Stimulated activated CD8-positive, alpha-beta memory T cell treated with anti-CD3 and anti-CD28 coated beads, Interleukin-2, amount 100 ng/mL, for 48 hours (primary cell): ENCODE measurements at places on chromosomes 1 and 21.
A peak's percentile ranks its signal among the peaks of the same experiment; 100 is the strongest.

DNA sequence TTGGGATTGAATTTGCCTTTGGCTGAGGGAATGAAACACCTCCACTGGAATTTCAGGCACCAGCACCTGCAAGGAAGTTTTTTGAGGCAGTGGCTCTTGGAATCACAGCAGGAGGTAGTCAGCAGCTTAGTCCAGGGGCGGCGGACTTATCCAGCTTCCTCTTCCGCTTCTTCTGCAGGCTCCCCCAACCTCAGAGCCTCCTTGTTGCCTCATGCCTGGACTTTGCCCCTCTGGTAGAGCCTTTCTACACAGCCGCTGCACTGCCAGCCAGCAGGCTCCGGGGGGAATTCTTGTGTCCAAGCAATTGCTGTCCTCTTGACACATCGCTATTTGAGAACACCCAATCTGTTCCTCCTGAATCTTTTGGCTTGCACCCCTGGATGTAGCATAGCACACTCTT, 4.4 kb upstream of the RHEX start:
- DNase-seq, result no peak

- DNase-seq, result no peak
These were observed 437.9 kb downstream of the NCAM2 start for GRCh38 chr21:21436012-21436534.

DNA sequence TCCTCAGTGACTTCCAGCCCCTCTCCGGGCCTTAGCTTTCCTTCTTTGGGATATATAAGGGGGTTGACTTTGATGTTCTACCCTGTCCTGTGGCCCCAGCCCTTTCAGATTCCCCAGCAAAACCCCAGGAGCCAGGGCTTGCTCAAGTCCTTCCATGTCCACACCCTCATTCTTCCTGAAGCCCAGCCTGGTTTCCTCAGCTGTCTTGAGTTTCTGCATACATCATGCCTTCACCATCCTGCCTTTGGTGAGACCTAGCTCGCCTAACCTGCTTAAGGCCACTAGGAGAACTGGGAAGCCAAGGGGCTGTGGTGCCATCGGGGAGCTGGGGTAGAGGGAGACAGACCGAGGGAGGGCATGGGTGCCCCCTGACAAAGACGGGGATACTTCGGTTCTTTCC, 17.2 kb upstream of the PEF1 start:
- no peak for DNase-seq

- no peak for DNase-seq
These were observed 43.1 kb upstream of the EXOSC10 start for GRCh38 chr1:11142618-11143391.

DNA sequence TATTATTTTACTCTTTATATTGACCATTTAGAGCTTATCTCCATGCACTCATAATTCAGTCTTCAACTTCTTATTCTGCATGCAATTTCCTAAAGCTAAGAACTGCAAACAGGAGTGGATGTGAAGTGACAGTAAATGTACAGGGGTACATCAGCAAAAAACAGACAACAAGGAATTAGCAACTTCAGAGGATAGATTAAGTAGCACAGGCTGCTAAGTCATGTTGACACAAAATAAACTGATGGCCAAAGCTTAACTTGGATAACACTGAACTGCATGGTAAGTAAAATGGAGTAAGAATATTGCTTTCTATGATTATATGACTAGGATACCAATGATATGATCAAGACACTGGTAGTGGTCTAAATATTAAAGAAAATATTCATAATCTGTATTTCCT, 66.5 kb downstream of the USP24 start:
- DNase-seq, result no peak

- DNase-seq, result no peak
These were observed 831 bp downstream of the CSRP1 start for GRCh38 chr1:201506092-201506491.

GRCh38 chr1:208044589-208045462, 133.9 kb upstream of the CD34 start:
- no peak for DNase-seq

GRCh38 chr1:179575497-179576314, at the start of gene NPHS2:
Gene NPHS2 (minus strand): TSS chr1:179575948. CDS start chr1:179575864, 84 bp downstream.
- no peak for DNase-seq

DNA sequence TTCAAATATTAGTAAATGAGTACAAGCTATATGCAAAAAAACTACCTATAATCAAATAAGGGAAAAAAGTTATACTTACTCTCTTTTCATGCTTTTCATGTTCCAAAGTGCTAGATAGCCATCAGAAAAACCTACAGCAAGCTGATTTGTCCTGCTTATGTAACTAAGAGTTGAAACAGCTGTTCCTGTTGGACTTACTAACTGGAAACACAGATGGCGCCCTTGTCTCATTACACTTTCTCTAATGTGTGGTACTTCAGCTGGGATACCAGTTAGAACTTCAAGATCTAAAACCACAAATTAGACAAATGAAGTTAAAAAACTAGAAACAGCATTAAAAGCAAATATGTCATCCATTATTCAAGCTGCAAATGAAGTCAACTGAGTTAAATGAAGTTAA, 24.3 kb downstream of the AHCTF1 start:
- no peak for DNase-seq

GRCh38 chr1:179229214-179230140, at the start of gene ABL2:
Gene ABL2 (minus strand): TSS chr1:179229677. CDS start chr1:179229397, 280 bp downstream.
- peak; percentile 50 for DNase-seq

DNA sequence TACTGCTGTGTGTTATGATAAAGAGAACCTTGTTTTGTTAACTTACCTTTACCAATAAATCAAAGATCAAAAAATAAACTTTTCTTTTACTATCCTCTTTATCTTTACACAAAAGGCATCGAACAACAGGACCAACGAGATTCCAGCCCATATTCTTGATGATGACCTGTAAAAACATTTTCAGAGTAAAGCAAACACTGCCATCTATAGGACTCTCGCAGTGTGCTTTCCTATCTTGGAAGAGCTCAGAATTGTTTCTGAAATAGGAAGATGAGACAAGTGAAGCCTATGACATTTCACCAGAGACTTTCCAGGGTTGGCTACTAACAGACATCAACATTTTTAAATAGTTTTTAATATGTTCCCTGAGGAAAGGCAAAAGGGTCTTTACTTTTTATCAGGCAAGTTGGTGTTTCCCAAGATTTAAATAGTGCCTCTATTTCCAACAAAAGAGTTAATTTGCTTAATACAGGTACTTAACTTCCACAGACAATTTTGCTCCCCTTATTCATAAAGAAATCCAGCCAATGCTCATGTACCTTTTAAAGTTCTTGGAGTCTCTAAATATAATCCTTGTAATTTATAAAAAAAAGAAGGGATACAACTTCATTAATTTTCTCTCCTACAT, 7.3 kb downstream of the GLMN start:
- no peak for DNase-seq

GRCh38 chr1:222081859-222082258, 340.0 kb upstream of the DUSP10 start:
- no peak for DNase-seq

- no peak for DNase-seq
These were observed 41.5 kb downstream of the LHX4 start for GRCh38 chr1:180271272-180272255.

DNA sequence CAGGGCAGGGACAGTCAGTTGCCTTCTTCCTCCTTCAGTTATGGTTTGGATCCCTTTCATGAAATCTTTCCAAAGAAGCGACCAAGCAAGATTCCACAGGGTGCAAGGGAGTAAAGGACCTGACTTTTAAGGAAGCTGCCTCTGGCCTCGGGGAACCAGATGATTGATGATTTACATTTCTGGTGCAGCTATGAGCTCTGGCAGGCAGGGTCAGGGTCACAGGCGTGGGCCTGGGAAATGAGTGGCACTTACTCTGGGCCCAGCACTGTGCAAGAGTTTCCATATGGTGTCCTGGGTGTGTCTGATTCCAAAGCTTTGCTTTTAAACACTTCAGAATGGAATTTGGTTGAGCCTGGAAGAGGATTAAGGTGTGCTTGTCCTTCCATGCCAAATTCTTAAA, 7.2 kb upstream of the CRABP2 start:
- no peak for DNase-seq

- DNase-seq, result no peak
These were observed 19.0 kb upstream of the L1TD1 start for GRCh38 chr1:62175568-62176179.

DNA sequence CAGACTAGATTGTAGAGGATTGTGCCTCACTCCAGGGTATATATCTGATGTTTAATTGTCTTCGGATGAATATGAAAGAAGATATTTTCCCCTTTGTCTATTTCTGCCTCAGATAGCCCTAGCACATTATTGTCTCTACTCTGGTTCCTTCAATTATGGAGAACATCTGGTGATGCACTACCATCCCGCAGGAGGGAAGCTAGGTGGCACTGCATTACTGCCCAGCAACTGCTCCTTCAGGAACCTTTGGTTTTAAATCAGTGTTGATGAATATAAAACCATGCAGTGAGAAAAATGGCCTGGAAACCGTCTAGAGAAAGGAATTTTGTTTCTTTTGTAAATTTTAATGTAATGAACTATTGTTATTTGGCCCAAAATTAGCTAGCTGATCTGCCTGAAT, 68.5 kb downstream of the GPR88 start:
- DNase-seq, result no peak

DNA sequence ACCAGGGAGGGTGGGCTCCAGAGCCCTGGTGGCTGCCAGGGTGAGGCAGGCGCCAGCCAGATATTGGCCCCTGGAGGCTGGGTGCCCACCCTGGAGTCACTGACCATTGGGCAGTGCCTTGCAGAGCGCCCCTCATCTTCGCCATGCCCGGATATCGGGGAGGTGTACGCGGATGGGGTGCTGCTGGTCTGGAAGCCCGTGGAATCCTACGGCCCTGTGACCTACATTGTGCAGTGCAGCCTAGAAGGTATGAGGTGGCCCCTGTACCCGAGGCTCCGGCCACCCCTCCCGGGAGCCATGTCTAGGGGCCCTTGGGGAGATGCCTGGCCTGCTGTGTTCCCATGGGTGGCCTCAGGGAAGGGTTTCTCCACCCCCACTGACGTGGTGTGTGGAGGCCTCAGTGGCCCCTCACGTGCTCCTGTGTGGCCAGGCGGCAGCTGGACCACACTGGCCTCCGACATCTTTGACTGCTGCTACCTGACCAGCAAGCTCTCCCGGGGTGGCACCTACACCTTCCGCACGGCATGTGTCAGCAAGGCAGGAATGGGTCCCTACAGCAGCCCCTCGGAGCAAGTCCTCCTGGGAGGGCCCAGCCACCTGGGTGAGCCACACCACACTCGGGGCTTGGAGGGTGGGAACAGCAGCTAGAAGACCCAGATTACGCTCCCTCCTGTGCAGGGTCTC, 30.9 kb downstream of the TRIM11 start:
- no peak for DNase-seq

- DNase-seq, result no peak
These were observed 3.5 kb upstream of the BSND start for GRCh38 chr1:54995013-54995760.

DNA sequence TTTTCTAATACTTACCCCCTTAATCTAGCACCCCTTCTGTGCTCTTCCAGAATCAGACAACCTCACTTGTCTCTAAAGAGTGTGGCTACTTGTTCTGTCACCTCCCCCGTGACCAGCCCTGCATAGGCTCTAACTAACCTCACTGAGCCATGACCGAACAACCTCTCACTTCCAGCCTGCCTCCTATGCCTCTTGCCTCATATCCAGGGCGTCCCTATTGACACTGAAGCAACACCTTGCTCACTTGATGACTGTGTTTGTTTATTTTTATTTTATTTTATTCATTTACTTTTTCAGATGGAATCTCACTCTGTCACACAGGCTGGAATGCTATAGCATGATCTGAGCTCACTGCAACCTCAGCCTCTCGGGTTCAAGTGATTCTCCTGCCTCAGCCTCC, 235.1 kb upstream of the B3GALT2 start:
- DNase-seq, result no peak

DNA sequence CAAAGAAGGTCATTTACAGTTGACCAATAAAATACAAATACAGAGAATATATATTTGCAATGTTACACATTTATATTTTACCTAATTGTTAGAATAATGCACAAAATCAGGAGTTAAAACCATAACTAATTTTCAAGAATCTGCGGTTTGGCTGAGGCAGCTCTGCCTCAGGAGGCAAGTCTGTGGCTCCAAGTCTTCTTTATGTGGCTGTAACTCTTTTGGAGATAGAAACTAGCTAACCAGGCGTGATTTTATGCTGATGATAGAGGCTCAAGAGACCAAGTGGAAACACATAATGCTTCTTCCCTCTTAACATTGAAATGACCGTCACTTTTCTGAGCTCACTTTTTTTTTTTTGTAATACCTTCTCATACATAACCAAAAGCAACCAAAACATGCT, 744.7 kb upstream of the CXADR start:
- DNase-seq, result no peak

DNA sequence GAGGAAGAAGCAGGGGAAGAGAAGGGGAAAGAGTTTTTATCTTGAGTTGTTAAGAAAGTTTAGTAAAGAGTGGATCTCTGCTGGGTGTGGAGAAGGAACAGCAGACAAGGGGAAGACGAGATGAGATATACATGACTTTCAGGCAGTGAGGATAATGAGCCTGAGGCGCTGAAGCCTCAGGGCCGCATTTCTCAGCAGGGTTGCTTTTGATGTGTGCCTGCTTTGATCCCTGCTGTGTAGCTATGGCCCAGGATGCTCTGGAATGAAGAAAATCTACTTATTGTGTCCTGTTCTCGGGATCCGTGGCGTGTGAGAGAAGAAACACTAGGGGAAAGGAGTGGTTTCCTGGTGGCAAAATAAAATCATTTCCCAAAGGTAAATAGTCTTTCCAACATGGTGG, 15.1 kb upstream of the RPE65 start:
- no peak for DNase-seq

- no peak for DNase-seq
These were observed 16.2 kb downstream of the COL24A1 start for GRCh38 chr1:86140281-86140880.

- no peak for DNase-seq
These were observed 1.3 kb downstream of the RTCA start for GRCh38 chr1:100267284-100267683.

GRCh38 chr1:51819810-51820209, 58.7 kb downstream of the NRDC start:
- no peak for DNase-seq
